Activated T-helper 2 cell treated with anti-CD3 and anti-CD28 coated beads, Interferon-gamma antibody, Interleukin-2, Interleukin-4, amounts not matched to agents 10 μg/mL and 5 μg/mL and 100 μg/mL, durations not matched to agents 14 hours and 24 hours and 36 hours (primary cell): ENCODE measurements at places on chromosomes 12 and 14. TPM values are rescaled to one million over a fixed set of nuclear protein-coding genes. Genes with fewer than 3 reads are reported as not detected.

GRCh38 chr14:54562334-54562733 is 4.6 kb upstream of the SAMD4A start:
- H3K27ac ChIP-seq, result no peak overlapping the region
- no peaks in the 10 kb centered on the region for H3K36me3 ChIP-seq
- H3K4me1 ChIP-seq, result peaks cover 7% of the 10 kb centered on the region

DBX2 gene
- total RNA-seq, result not detected in 2 replicates

IL31 gene
- total RNA-seq, result 54.3 and 55.9 TPM in 2 replicates

DNA sequence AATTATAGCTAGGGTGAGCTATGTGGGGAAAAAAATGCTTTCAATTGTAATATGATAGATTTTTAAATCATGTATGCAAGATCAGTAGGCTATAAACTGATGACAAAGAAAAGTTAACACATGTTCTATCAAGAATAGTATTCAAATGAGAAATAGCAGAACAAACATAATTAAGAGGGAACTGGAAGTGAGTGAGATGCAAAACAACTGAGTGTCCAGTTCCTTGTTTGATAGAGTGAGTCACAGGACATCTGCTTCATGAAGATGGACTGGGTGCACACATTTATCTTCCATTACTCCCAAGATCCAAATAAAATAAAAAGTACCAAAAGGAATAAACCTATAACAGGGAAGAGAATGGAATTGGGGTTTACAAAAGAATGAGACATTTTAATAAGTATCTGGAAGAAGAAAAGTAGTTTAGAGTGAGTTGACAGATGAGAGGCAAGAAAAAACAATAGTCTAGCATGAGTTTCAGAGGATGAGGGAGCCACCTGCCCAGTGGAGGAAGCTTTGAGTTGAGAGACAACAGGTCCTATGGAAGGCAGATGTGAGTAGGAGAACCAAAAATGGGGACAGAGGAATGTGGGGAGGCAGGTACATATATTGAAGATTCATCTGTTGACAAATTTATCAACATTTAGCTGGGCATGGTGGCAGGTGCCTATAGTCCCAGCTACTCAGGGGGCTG is 178.1 kb upstream of the ARHGAP5 start:
- H3K27me3 ChIP-seq, result no peaks in the 10 kb centered on the region
- no peak overlapping the region for H3K4me3 ChIP-seq
- H3K36me3 ChIP-seq, result no peaks in the 10 kb centered on the region
- H3K4me1 ChIP-seq, result no peaks in the 10 kb centered on the region
- H3K27ac ChIP-seq, result no peak overlapping the region

GRCh38 chr14:88559852-88560251 is 3.0 kb upstream of the ZC3H14 start:
- no peak overlapping the region for H3K4me3 ChIP-seq
- peaks cover 15% of the 10 kb centered on the region for H3K36me3 ChIP-seq
- no peak overlapping the region for H3K27ac ChIP-seq
- H3K4me1 ChIP-seq, result peaks cover 42% of the 10 kb centered on the region
- peaks cover 39% of the 10 kb centered on the region for H3K27me3 ChIP-seq
- DNase-seq, result no peak

CMTM5 gene
- total RNA-seq, result not detected in 2 replicates

- H3K4me1 ChIP-seq, result no peaks in the 10 kb centered on the region
- no peak overlapping the region for H3K27ac ChIP-seq
- no peak overlapping the region for H3K4me3 ChIP-seq
- H3K36me3 ChIP-seq, result no peaks in the 10 kb centered on the region
- no peaks in the 10 kb centered on the region for H3K27me3 ChIP-seq
- no peak for DNase-seq
These were observed 55.5 kb upstream of the BDKRB2 start for GRCh38 chr14:96149131-96149530.

PIWIL1 gene
- not detected in 2 replicates for total RNA-seq
